Activated B cell treated with CpG ODN at 0.5 μM for 24 hours (primary cell): ENCODE measurements at places on chromosomes 3 and 15.

GRCh38 chr3:71144525-71145253 lies 438.8 kb downstream of the FOXP1 start:
- DNase-seq, result no peak

DNA sequence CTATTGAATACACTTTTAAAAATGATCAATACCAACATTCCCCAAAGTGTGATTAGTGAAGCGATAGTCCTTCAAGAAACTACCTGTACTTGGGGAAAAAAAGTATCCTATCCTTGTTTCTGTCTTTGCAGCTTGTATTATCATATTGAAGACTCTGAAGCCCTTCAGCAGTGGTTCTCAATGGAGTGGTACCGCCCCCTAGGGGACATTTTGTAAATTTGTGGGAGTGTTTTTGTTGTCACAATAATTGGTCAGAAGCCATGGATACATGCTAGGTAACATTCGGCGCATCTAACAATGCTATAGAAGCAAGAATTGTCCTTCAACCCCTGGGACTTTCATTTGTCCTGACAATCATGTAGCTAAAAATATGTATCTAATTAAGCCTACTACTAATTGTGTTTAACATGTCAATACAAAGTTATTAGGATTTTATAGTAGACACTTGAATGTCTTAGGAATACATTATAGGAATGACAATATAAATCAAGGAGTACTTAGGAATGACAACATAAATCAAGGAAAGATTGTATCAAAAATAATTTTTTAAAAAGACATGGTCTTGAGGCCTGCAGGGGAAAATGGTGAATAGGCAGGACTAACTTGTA lies 53.7 kb downstream of the NMD3 start:
- no peak for DNase-seq

DNA sequence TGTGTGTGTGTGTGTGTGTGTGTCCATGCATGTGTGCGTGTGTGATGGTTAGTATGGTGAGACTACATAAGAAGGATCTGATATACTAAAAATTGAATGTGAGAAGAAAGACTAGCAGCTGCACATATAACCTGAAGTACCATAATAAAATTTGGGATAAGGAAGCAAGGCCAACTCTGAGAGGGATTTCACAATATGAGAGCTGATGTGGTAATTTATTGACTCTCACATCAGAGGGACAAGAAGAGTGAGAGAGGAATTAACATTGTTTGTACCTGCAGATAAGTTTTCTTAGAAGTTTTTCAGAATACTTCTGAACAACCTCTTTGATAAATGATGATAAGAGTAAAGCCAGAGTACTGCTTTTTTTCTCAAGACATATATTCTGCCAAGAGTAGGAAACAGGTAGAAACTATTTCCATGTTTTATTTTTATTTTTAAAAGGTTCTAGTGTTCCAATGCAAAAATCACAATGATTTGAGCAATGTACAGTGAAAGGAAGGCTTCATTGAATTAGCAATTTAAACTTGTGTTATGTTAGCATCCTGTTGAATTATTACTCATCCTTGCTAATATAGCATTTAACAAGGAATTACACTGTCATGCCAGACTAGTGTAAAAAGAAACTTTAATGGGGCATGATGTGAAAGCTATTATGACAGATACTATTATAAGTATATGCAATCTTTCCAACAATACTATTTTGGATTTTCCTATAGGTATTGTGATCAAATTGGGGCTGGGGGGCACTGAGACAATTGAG lies 415.5 kb upstream of the ARPP21 start:
- no peak for DNase-seq

GRCh38 chr3:14179114-14179465 lies 473 bp downstream of the LSM3 start:
- DNase-seq, result no peak
